ENCODE measurements at places on chromosomes 16 and 17.
A peak's percentile ranks its signal among the peaks of the same experiment; 100 is the strongest.

DNA sequence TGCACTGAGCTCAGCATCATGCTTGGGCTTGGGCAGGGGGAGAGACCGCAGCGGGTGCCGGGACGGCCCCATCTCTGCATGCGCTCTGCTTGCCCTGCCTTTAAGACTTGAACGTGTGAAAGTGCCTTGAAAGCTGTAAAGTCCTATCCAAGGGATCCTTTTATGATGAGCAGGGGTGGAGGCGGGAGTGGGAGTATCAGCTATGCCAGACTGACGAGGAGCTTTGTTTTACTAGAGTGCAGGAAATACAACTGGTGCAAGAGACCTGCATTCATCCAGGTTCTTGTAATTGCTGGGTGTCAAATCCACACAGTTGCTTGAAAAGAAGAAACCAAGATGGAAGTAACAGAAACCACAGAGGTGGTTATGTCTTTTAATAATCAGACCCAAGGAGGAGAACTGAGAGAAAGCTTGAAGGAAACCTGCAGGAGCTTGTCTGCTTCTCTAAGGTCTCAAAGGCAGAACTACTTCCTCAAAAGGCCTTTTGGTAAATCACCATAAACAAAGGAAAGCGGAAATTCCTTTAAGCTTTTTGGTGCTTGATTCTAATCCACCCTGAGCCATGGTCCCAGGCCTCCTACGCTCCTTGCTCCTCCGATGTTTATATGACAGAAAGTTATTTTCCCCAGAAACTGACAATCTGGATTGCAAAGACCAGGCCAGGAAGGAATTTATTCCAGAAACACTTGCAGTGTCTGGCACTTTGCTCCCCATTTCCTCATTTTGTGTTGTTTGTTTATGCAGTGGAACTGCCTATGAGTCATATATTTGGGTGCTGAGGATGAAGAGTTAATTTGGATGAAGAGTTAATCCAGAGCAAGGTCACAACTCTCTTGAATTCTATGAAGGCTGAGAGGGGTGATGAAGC lies 51.3 kb upstream of the FBXO47 start:
- no peak for DNase-seq

DNA sequence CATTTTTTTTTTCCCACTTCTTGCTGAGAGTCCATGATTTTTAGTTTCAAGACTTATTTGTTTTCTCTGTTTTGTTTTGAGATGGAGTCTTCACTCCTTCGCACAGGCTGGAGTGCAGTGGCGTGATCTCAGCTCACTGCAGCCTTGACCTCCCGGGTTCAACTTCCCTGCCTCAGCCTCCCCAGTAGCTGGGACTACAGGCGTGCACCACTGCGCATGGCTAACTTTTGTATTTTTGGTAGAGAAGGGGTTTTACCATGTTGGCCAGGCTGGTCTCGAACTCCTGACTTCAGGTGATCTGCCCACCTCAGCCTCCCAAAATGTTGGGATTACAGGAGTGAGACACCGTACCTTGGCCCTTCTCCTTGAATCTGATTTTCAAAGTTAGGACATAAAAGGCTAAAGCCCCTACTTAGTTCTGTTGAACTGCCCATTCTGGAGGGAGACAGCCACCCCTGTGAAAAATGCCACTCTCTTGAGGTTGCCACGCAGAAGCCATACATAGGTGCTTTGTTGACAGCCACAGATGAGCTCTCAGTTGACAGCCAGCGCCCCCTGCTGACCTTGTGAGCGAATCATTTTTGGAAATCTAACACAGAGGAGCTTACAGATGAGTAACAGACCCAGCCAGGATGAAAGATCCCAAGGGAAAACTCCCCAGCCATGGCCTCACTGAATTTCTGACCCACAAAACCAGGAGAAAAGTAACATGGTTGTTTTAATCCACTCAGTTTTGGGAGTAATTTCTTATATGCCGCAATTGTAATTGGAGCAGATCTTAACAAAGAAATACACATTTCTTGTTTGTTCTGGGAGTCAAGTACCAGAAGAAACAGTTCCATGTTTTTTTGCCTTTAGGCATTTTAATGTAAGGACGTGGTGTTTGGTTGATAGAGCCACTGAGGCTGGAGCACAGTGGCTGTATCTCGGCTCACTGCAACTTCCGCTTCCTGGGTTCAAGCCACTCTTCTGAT lies 38.8 kb downstream of the PKD1L3 start:
- peak; percentile 79 for DNase-seq

- no peak for DNase-seq
Observed at GRCh38 chr16:61540216-61540615, 496.0 kb downstream of the CDH8 start.

- no peak for DNase-seq
Observed at GRCh38 chr16:88939245-88939971, 37.6 kb downstream of the CBFA2T3 start.

- no peak for DNase-seq
Observed at GRCh38 chr17:76944477-76944876, 76.3 kb downstream of the MGAT5B start.

- no peak for DNase-seq
Observed at GRCh38 chr17:27762527-27763305, 37.6 kb downstream of the NOS2 start.

- no peak for DNase-seq
Observed at GRCh38 chr16:2741168-2741567, 11.3 kb upstream of the SRRM2 start.

GRCh38 chr17:54237911-54238515 lies 415.3 kb downstream of the KIF2B start:
- no peak for DNase-seq
